ENCODE measurements at places on chromosomes 12 and 14.

- DNase-seq, result no peak
Measured at GRCh38 chr14:68295316-68295816, 475.8 kb downstream of the RAD51B start.

DNA sequence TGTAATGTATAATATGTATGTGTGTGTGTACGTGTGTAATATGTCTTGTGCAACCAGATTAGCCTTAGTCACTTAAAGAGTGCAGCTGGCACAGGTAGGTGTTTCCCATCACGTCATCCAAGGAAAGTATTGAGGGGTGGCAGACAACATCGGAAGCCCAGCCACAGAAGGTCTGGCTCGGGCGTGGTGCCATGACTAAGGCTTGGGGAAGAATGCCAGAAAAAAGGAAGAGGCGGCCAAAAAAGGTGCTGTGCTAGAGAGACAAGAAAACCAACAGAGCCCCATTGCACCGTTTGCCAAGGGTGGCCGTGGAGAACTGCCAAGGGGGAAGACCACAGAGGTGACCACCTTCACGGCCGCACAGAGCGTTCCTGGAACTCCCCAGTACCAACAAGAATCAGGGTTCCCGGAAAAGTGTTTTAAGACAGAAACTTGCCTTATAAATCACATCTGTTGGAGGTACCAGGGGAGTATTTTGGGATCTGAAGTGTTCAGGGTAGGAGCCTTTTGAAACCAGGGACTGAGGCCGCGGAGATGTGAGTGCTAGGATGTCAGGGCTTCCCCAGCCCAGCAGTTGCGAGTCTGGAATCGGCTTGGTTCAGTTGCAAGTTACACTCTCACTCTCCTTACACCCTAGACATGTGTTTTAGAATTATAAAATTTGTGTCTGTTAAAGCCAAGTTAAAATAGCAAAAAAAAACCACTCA, 131.2 kb upstream of the DYRK2 start:
- DNase-seq, result no peak

DNA sequence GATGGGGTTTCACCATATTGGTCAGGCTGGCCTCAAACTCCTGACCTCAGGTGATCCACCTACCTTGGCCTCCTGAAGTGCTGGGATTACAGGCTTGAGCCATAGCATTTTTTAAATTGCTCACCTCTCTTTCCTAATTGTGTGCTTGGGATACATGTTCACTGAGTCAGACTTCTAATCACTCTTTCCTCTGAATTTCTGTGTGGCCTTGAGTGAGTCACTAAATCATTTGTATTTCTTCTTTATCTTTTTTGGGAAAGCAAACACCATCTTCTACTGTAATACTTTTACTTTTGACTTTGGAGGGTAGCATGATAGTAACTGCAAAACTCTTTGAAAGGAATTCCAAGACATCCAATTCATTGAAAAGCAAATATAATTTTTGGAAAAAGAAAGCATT, 60.8 kb downstream of the FLRT2 start:
- DNase-seq, result no peak

DNA sequence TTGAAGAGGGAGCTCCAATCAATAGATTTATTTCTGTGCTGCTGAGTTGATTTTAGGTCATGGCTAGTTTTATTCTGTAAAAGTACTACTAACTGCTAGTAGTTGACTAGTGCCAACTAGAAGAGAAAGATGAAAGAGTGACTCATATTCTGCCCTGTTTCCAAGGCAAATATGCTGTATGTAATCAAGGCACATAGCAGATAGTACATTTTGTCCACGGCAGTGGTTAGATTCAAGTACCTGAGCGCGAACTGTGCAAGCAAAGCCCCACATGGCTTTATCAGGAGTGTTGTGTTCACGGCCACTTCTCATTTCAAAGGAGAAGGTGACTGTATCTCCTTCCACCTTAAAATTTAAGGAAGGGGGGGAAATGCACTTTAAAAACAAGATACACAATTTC, 126.8 kb downstream of the TRAFD1 start:
- DNase-seq, result no peak

DNA sequence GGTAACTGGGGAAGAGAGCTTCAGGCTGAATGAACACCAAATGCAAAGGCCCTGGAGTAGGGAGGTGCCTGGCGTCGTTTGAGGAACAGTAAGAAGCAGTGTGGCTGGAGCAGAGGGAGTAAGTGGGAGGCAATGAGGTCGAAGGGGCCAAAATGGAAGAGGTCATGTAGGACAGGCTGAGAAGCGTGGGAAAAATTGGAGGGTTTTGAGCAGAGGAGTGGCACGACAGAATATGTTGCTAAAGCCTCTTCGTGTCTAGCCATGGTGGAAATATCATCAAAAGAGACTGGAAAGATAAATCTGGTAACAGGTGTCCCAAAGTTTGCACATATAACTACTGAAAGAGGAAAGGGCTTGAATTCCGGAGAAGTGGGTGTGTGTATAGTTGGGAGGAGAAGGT, 1.9 kb downstream of the TRIM9 start:
- no peak for DNase-seq

DNA sequence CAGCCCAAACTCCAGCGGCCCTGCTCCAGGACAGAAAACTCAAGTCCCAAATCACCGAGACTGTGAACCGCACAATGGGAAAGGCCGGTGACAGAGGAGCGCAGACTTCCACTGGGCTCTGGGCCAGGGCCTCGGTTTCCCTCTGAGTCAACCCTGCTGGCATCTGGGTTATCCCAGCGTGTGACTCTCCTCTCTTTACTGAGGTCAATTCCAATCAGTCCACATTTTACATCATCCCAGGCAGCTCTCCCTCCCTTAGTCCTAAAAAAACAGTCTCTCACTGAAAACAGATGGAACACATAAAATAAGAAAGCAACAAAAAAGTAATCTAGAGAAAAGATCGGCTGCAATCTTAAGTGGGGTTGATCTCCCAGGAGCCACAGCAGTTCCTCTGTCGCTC, 36.9 kb downstream of the ITPK1 start:
- DNase-seq, result no peak

GRCh38 chr12:66694666-66695613, 16.1 kb upstream of the GRIP1 start:
- no peak for DNase-seq

Measured in activated effector memory CD4-positive, alpha-beta T cell treated with Interleukin-2 at 50 U/mL for 16 hours (primary cell).